ENCODE measurements at places on chromosomes 12 and 14.
A peak's percentile ranks its signal among the peaks of the same experiment; 100 is the strongest.

- no peak for DNase-seq
These were observed 10.9 kb downstream of the MTA1 start for GRCh38 chr14:105430565-105430964.

- peak; percentile 34 for DNase-seq
These were observed 1.1 kb downstream of the ATXN2 start for GRCh38 chr12:111597831-111598636.

DNA sequence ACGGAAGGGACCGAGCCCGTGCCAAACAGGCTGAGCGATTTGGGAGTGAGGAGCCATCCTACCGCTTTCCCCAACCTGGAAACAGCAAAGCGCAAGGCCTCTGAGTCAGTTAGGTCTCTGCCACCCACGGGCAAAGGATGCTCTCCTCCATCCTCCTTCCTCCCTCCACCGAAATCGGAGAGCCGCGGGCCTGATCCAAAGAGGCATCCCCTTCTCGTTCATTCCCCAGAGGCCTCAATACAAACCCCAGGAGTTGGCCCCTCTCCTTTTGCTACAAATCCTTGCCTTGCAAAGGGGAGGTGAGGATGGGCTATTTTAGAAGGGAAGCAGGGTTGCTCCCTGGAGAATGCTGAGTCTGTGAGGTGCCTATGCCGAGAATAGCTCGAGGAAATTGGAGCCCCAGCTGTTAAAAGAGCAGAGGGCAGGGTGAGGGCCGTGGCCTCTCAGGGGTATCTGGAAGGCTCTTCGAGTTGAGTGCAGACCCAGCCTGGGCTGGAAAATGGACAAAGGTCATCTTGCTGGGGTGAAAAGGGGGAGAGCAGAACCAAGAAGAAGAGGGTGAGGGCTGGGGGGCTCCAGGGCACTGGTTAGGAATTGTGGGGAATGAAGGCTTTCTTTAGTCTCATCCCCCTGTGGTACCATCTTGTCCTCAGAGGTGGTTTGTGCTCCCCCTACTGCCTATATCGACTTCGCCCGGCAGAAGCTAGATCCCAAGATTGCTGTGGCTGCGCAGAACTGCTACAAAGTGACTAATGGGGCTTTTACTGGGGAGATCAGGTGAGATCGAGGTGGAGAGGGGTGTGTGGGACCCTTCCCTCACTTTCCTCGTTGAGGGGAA is 1.1 kb downstream of the TPI1 start:
- peak; percentile 55 for DNase-seq

GRCh38 chr14:85702191-85702590 is 172.2 kb downstream of the FLRT2 start:
- DNase-seq = no peak

- no peak for DNase-seq
These were observed 58.0 kb upstream of the DAAM1 start for GRCh38 chr14:59130462-59130861.

DNA sequence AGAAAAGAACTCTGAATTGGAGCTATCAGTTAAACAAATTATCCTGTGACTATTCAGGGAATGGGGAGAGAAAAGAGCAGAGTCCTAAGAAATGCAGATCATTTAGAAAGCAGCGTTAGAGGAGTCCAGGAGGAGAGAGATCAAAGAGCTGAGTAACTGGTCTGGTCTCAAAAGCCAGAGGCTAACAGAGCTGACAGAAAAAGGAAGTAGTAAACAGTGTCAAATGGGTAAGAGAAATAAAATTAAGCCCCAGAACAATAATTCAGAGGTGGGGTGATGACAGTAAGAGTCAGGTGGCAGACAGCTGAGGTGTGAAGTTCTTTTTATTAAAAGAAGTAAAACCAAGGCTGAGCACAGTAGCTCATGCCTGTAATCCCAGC is 19.3 kb downstream of the GXYLT1 start:
- DNase-seq = no peak

DNA sequence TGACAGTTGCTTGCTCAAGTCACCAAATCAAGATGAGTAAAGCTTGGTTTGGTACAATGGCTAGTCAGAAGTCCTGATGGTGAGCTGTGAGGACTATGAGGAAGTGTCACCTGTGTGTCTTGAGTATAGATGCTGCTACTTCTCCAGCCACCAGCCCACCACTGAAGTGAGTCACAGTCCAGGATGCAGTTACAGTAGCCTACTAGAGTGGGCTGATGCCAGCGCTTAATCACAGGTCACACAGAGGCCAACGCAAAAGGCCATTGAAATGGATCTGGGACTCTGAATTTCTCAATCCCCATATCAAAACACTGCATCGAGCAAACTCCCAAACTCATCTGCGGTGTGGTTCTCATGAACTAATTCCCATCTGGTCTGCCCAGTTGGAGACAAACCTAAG is 223.1 kb downstream of the ANO6 start:
- DNase-seq = no peak

DNA sequence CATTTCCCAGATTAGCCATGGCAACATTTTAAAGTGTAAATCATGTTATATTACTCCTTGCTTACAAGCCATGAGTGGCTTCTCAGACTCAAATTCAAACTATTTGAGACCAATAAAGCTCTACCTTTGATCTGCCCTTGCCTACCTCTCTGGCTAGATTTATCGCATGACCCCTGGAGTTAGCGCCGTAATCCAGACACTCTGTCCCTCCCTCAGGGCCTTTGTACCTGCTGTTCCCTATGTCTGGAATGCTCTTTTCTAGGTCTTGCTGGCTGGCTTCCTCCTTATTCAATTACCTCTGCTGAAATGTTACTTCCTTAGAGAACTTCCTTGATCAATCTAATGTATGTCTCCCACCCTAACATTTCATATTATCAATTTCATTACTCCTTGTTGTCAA is 16.3 kb downstream of the SIX4 start:
- DNase-seq = no peak

- no peak for DNase-seq
These were observed 36.8 kb downstream of the VDR start for GRCh38 chr12:47868041-47868440.

- peak; percentile 24 for DNase-seq
These were observed 5.2 kb upstream of the ATG14 start for GRCh38 chr14:55416866-55417265.

- no peak for DNase-seq
These were observed 10.4 kb downstream of the KCNJ8 start for GRCh38 chr12:21764065-21764464.

DNA sequence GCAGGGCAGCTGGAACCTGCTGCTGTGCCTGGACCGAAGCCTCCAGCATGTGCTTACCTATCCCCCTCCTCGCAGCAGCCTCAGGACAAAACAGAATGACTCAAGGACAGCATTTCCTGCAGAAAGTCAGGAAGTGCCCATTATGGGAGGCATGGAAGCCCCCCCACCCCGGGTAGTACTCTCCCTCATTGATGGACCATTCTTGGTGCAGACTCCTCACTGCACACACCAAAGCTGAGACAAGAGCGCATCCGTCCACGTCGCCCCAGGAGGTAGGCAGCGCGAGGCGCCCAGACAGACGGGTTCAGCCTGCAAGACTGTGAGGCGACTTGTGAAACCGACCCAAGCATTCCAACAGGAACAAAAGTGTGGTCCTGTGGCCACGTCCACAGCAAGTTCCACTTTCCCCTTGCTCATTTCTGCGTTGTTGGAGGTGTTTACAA is 243.9 kb upstream of the ATXN7L3B start:
- no peak for DNase-seq

DNA sequence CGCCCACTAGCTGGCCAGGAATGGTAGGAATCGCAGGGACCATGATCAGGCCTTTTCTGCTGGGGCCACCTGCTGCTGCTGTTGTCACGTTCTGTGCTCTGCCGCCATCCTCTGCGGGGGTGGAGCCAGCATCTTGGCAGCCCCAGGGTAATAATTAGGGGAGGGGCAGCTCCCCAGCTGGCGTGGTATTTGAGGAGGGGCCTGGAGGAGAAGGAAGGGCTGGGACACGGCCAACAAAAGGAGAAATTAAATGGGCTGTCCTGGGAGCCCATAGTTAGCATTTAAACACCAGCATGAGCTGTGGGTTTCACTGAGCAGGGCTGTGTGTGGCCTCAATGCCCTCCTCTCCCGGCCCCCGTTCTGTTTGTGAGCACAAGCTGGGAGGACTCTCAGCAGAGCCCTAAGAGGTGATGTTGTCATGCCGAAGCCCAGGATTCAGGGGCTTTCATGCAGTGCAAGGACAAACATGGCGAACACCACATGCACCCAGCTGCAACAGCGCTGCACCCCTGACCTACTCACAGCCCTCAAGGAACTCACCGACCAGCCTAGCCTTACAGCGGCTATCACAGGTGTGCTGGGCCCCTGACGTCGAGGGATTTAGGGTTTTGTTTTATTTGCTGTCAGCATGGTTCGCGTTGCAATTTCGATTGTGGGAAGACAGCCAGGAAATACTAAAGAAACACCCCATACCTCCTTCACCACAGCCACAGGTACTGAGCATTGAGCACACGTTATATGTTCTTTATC is 324.3 kb downstream of the CACNA1C start:
- DNase-seq = no peak

DNA sequence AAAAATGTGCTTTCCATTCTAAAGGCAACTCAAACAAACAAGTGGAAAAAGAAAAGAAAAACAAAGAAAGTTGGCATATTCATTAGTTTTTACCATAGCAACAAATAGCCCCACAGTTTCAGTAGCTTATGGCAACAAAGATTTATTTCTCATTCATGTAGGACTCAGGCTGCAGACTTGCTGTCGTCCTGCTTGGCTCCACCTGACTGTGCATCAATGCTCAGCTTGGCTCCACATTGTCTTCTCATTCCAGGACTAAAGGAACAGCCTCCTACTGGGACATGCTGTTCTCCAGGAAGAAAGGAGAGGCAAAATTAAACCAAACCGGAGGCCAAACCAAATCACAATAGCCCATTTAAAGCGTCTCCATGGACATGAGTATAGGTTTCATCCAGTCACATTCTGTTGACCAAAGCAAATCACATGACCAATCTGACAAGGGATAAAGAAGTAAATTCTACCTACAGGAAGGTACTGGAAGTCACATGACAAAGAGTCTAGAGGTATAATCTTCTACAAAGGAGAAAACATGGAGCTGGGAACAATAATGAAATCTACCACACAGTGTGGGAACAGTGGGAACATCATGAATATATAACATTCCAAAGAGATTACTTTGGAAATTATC is 222.5 kb downstream of the PIK3C2G start:
- DNase-seq = no peak

DNA sequence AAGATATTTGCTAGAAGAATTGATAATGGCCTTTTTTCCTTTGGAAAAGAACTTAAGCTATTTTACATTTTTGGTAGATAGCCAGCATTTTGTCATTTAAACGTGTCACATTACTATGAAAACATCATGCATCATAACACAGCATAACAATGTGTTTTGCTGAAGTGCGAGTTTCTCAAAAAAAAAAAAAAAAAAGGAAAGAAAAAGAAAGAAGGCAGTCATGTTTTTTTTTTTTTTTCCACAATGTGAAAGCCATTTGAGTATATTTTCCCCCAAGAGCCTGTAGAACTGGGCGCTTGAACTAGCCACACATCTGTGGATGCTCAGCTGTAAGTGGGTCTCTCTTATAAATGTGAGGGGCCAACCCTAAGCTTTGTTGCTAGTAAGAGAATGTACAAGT is 300.1 kb downstream of the AKAP6 start:
- no peak for DNase-seq

DNA sequence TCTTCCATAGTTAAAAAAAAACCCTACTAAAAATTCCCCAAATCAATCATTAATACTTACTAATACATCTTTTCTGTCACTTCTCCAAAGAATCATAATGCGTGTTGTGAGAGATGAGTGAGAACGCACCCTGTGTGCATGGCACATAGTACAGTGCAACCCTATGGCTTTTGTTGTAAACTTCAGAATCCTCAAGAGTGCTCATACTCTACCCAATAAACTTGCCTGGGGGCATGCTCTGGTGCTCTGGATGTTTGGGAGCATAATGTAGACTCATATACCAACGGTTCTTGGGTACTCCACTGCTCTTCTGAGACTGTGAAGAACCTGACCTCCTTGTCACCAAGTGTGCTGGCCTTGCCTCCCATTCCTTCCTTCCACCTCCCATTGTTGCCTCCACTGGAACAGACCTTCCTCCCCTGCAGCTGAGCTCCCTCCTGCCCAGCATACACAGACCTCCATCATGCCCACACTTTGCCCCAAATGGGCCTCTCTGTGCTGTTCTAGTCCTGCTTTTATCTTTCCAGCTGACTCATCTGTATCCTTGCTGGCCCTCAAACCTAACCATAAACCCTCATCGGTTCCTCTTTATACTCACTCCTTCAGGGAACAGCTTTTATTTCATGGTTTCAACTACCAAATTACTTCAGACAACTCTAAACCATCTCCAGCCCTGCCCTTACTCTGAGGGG is 8.9 kb downstream of the DCP1B start:
- DNase-seq = no peak

GRCh38 chr12:32290411-32290810 is 108.9 kb upstream of the FGD4 start:
- no peak for DNase-seq

- DNase-seq = no peak
These were observed 163.5 kb downstream of the PIK3C2G start for GRCh38 chr12:18424857-18425256.

GRCh38 chr14:72892103-72892878 is 1.6 kb downstream of the DPF3 start:
- DNase-seq = no peak
